Spinal cord (tissue), 10 donors: ENCODE measurements at places on chromosomes 7 and 10.
A peak's percentile ranks its signal among the peaks of the same experiment; 100 is the strongest.

DNA sequence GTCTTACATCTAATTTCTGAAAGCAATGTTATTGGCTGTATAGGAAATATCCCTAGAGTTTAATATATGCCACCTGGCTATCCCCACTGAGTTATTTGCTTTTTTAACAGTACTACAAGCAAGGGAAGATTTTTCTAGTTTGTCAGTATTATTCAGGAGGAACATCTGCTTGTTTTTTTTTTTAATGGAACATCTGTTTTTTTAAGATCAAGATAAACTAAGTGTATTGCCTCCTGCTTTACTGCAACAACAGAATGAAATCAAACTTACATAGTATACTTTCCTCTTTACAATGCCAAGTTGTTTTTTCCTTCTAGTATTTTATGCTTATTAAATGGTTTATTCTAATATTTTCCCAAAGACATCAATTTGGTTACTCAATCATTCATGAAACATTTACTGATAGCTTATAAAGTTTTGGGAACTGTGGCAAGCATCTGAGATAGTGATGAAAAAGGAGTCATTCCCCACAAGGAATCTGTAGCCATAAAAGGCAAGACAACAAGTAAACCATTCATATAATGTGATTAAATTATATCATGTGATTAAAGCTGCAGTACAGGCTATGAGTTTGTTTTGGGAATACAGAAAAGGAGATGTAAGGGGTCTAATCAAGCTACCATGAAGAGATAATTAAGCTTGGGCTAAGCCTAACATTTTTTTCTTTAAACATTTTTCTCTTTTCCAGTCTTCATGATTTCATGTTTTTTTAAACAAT, 17.4 kb downstream of the MTPN start:
- no peaks in the 10 kb centered on the region for H3K4me1 ChIP-seq
- H3K4me3 ChIP-seq: no peak overlapping the region
- peak; percentile 45 for DNase-seq
- no peak overlapping the region for H3K27ac ChIP-seq
- no peaks in the 10 kb centered on the region for H3K27me3 ChIP-seq

DNA sequence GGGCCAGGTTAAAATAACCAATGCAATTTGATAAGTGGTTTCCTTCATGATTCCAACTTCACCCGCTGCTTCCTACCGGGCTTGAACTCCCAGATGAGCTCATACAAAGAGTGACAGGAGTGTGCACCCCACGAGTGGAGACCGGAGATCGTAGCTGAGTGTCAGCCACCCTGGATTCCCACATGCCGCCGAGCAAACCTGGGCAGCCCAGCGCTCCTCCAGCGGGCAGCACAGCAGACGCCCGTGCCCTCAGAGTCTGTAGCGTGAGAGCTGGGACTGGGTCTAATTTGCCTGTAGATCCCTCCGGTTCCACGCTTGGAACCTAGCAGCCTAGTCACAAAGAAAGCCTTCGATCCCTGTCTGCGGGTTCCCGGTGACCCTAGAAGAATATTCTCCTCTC, 476.1 kb upstream of the MGMT start:
- DNase-seq: no peak
- no peaks in the 10 kb centered on the region for H3K36me3 ChIP-seq
- no peak overlapping the region for H3K4me3 ChIP-seq
- no peak overlapping the region for H3K27ac ChIP-seq

DNA sequence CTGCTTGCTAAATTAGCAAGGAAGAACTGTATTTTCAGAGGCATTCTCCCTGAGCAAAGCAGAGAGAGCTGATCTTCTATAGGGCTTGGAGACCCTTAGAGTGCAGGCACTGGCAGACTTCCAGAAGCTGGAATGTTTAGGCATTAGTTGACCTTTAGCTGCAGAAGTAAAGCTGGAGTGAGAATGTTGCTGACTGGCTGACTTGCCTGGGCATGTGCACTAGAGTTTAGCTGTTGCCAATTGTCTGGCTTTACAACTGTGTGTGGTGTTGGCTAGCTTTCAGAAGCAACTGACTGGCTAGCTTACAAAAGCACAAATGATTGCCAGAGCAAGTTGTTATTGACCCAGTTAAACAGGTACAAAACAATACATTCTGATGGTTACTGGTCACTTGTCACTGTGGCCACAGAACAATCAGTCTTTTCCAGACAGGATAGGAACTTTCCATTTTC, 25.1 kb downstream of the FAM13C start:
- H3K27me3 ChIP-seq: no peaks in the 10 kb centered on the region
- no peak for DNase-seq
- H3K36me3 ChIP-seq: no peaks in the 10 kb centered on the region
- peak overlapping the region; percentile 65 for H3K27ac ChIP-seq
- H3K4me3 ChIP-seq: no peak overlapping the region

- no peaks in the 10 kb centered on the region for H3K4me1 ChIP-seq
- no peak overlapping the region for H3K4me3 ChIP-seq
- H3K36me3 ChIP-seq: peaks cover 9% of the 10 kb centered on the region
- no peak for DNase-seq
Measured at GRCh38 chr10:103897241-103897774, 20.7 kb downstream of the STN1 start.

- no peak overlapping the region for H3K27ac ChIP-seq
- DNase-seq: no peak
- H3K36me3 ChIP-seq: no peaks in the 10 kb centered on the region
- H3K4me3 ChIP-seq: no peak overlapping the region
- no peaks in the 10 kb centered on the region for H3K4me1 ChIP-seq
Measured at GRCh38 chr7:19852192-19852591, 78.8 kb upstream of the TMEM196 start.

DNA sequence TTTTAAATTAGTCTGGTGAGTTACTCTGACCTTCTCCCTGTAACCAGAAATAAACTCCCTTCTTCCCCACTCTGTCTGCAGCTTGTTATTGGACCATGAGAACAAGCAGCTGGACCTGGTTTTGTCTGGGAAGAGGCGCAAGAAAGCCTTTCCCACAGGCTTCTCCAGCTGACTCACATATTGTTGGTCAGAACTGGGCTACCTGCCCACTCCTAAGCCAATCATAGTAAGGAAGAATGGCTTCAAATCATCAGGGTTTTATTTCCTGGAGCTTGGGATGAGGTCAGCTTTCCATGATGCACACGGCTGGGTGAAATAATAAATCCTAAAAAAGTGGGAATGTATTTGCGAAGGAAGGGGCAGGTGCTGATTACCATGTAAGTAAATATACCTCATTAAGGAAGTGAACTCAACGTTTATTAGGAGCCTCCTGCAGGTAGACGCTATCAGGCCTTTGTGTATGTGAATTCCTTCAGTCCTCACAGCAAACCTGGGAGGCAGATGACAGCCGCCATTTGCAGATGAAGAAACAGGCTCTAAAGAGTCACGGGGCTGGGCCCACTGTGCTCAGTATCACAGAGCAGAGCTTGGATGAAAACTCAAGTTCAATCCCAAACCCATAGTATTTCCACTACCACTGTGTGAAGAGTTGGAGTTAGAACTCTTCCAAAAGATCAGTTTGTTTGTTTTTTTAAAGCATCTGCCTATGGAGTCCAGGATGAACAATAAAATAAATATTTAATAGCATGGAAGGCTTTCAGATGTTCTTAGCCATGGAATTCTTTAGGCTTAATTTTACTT, 32.8 kb downstream of the IL15RA start:
- H3K4me3 ChIP-seq: no peak overlapping the region
- H3K36me3 ChIP-seq: peaks cover 2% of the 10 kb centered on the region
- peak overlapping the region; percentile 73 for H3K27ac ChIP-seq
- H3K27me3 ChIP-seq: peaks cover 4% of the 10 kb centered on the region
- no peak for DNase-seq

DNA sequence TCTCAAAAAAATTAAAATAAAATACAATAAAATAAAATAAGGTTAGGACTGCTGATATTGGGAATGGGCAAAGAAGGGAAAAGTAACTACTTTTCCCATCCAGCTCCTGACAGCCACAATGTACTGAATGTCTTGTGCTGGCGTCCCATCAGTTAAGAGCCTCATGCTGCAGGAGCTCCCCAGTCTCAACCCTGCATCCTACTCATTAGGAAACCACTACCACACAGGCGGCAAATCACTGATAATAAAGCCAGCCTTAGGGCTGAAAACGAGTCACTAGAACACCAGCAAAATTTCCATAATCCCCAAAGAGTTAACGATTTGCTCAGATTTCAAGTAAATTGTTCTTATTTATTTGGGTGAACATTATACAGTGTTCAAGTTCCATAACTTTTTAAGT, 4.3 kb downstream of the YWHAG start:
- no peak for DNase-seq
- no peak overlapping the region for H3K27ac ChIP-seq
- H3K4me1 ChIP-seq: peaks cover 12% of the 10 kb centered on the region
- peaks cover 16% of the 10 kb centered on the region for H3K36me3 ChIP-seq
- H3K4me3 ChIP-seq: no peak overlapping the region
- no peaks in the 10 kb centered on the region for H3K27me3 ChIP-seq

DNA sequence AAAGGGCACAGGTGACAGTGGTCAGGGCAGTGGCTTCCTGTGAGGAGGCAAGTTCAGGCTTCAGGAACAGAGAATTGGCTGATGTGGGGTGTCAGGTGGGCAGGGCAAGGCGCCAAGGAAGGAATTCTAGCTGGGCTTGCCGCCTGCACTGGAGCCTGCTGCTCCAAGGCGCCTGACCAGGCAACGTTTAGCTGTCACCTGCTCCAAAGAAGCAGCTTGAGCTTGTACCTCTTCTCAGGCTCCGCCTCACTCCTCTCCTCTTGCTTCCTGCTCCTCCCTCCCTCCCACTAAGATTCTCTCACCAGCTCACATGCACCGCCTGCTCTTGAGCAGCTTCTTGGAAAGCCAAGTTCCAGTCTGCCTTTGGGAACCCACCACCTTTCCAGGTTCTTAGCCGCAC, 187.4 kb upstream of the GRB10 start:
- no peak overlapping the region for H3K4me3 ChIP-seq
- no peaks in the 10 kb centered on the region for H3K4me1 ChIP-seq
- H3K27me3 ChIP-seq: no peaks in the 10 kb centered on the region
- H3K27ac ChIP-seq: no peak overlapping the region
- DNase-seq: no peak
- H3K36me3 ChIP-seq: no peaks in the 10 kb centered on the region

- no peaks in the 10 kb centered on the region for H3K27me3 ChIP-seq
- H3K4me3 ChIP-seq: no peak overlapping the region
- H3K4me1 ChIP-seq: peaks cover 3% of the 10 kb centered on the region
- DNase-seq: no peak
Measured at GRCh38 chr10:77355844-77356243, 281.8 kb downstream of the KCNMA1 start.

DNA sequence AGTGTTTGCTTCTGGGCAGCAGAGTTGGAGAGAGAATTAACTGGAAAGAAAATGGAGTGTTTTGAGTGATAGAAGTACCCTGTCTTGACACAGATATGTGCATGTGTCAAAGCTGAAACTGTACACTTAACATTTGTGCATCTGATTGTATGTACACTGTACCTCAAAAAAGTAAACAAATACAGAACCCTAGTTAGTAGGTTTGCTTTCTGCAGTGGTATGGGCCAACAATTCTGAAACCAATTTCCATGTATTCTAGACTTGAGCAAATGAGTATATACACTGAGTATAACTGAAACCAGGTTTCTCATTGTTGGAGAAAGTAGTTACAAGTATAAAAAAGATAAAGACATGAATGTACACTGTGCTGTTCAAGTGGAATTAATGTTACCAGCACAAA, 52.4 kb downstream of the ELAPOR2 start:
- H3K36me3 ChIP-seq: no peaks in the 10 kb centered on the region
- no peak overlapping the region for H3K4me3 ChIP-seq
- DNase-seq: no peak
- H3K4me1 ChIP-seq: peaks cover 7% of the 10 kb centered on the region

DNA sequence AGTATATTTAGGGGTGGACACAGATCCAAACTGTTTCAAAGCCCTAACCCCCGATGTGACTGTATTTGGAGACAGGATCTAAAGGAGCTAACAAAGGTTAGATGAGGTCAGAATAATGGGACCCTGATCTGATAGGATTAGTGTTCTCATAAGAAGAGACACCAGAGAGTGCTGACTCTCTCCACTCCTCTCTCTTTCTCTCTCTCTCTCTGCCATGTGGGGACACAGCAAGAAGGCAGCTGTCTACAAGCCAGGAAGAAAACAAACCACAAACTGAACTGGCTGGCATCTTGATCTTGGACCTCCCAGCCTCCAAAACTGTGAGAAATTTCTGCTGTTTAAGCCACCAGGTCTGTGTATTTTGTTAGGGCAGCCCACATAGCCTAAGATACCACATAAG, 84.7 kb upstream of the KDM7A start:
- H3K36me3 ChIP-seq: no peaks in the 10 kb centered on the region
- no peaks in the 10 kb centered on the region for H3K27me3 ChIP-seq
- H3K4me1 ChIP-seq: peaks cover 4% of the 10 kb centered on the region
- H3K4me3 ChIP-seq: no peak overlapping the region
- no peak for DNase-seq

GRCh38 chr7:131305152-131305551, 22.5 kb upstream of the MKLN1 start:
- no peak overlapping the region for H3K4me3 ChIP-seq
- no peak for DNase-seq
- no peaks in the 10 kb centered on the region for H3K4me1 ChIP-seq
- no peaks in the 10 kb centered on the region for H3K27me3 ChIP-seq
